ENCODE measurements at places on chromosomes 16 and 17. TPM values are rescaled to one million over a fixed set of nuclear protein-coding genes. Genes with fewer than 3 reads are reported as not detected.
A peak's percentile ranks its signal among the peaks of the same experiment; 100 is the strongest.

GRCh38 chr17:82098939-82099763, 1.1 kb upstream of the FASN start:
- peak overlapping the region; percentile 76 for H3K27ac ChIP-seq
- no peaks in the 10 kb centered on the region for H3K27me3 ChIP-seq
- no peaks in the 10 kb centered on the region for H3K36me3 ChIP-seq
- peak overlapping the region; percentile 71 for H3K4me3 ChIP-seq
- H3K4me1 ChIP-seq = peaks cover 27% of the 10 kb centered on the region
- no peak for DNase-seq

The EPOP gene
- total RNA-seq = 1.0 TPM

DNA sequence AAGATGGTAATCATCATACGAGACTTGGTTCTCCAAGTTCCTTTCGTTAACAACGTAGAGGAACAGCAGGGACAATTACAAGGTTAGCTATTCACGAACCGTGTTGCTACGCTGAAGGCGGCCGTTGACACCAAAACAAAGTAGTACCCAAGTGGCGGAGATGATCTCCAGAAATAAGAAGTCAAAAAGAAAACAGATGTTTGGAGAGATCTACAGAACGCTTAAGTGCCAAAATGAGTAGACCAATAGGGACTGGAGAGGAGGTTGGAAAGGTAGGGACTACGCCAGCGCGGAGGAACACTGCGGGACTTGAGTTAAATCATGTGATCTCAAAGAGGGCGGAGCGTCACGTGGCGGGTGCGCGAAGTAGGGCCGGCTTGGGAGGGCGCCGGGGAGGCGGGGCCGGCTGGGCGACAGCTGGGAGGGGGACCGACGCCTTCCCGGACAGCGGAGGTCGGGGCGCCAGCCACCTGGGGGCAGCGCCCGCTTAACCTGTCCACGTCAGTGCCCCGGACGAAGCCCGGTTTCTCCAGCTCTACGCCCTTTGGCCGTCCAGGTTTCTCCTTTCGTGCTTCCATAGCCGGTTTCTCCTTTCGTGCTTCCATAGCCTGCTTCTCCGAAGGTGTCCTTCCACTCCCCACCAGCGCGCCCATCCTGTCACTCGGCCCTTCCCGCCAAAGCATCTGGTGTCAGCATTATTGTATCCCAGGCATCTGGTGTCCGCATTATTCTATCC, 636 bp upstream of the GABARAP start:
- peak overlapping the region; percentile 99 for H3K27ac ChIP-seq
- H3K4me1 ChIP-seq = peaks cover 30% of the 10 kb centered on the region
- DNase-seq = peak; percentile 97

The SMPD3 gene
- total RNA-seq = not detected

The FOXN1 gene
- total RNA-seq = not detected

- no peak for DNase-seq
- H3K27me3 ChIP-seq = no peaks in the 10 kb centered on the region
- no peak overlapping the region for H3K4me3 ChIP-seq
- H3K36me3 ChIP-seq = peaks cover 25% of the 10 kb centered on the region
These were observed 61.1 kb upstream of the VPS4A start for GRCh38 chr16:69250081-69250480.

- DNase-seq = no peak
- no peak overlapping the region for H3K27ac ChIP-seq
- H3K36me3 ChIP-seq = no peaks in the 10 kb centered on the region
- H3K4me1 ChIP-seq = peaks cover 10% of the 10 kb centered on the region
- no peak overlapping the region for H3K4me3 ChIP-seq
These were observed 42.9 kb upstream of the NFAT5 start for GRCh38 chr16:69522732-69523404.

All from osteocyte (in vitro differentiated cells).